ENCODE measurements at places on chromosomes 16 and 17.

DNA sequence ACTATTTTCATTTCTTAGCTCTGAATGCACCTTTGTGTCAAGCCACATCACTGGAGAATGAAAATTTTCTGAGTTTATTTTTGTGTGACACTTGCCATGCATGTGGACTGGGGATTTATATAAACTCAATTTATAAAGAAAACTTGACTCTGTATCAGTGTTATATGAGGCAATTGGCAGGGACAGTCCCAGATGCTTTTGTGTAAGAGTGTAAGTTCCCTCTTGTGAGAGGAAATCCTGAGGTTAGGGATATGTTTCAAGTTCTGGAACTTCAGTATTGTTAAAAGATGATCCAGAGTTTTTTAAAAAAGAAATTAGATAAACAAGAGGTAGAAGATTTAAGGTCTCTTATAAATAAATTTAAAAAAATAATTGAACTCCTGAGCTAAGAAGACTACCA lies 10.9 kb upstream of the CCL8 start:
- no peak for DNase-seq

- DNase-seq = no peak
These were observed 665.2 kb upstream of the CDH8 start for GRCh38 chr16:62701426-62701825.

- DNase-seq = no peak
These were observed 335 bp downstream of the TMEM11 start for GRCh38 chr17:21213638-21214014.

DNA sequence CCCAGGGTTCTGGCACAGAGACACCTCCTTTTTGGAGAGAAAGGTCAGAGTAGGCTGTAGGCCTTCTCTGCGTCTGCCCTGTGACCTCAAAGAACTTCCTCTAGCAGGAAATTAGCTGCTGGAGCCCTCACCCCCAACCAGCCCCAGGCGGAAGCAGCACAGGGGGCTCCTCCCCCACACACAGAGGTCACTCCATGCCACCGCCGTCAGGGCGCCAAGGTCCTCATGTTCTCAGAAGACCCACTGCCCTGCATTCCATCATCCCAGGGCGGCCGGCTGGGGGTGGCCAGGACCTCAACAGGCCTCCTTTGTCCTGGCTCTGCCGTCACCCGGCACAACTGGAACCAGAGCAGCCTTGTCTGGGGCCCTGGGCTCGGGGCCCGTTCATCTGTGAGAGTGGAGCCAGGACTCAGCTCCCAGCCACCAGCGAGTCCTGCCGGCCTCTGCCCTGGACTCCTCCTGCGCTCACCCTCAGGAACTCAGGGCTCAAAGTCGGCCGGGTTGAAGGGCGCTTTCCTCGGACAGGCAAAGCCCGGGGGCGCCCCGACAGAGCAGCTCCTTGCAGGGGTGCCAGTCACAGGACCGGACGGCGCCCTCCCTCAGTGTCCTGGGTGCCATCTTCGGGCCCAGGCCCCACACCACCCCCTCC lies 1.2 kb downstream of the TMC6 start:
- no peak for DNase-seq

DNA sequence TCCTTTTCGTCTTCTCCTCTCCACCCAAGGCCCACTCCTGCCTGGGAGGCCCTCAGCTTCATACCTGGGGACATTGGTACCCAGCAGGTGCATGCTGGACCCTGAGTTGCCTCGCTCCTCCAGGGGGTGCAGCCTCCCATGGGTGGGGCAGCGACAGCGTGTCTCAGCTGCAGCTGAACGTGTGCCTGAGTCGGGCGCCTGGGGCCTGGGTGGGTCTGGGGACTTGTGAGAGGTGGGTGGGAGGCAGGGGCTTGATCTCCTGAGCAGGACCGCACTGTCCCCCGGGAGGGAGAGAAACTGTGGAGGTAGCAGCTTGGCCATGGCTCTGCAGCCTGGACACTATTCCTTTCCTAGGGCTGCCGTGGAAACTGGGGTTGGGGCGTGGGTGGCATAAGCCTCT lies 24.8 kb upstream of the ENGASE start:
- DNase-seq = no peak

DNA sequence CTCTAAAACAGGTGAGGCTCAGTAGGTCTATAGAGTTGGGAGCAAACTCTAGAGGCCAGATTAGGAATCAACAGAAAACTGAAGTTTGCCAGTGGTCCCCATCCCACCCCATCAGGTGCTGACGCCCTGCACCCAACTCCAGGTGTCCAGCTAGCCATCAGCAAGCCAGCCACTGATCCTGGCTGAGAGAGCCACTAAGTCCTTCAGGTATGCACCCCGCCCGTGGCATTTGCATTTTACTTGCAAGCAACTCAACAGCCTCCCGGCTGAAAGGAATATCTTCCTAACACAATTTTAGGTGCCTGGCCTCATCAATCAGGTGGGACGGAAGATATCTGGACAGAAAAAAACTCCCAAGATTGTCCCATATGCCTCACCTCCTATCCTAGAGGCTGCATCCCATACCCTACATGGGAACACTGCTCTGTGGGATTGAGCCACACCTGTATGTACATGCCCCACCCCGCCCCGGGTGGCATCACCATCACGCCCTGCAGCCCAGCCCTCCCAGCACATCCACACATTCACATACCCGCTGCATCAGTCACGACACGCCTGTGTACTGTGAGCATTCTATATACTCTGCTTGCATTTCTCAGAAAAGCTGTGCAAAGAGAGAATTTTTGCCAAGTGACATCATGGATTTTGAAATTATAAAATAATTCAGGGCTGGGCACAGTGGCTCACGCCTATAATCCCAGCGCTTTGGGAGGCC lies 8.3 kb downstream of the OTOP3 start:
- DNase-seq = no peak

GRCh38 chr16:84566545-84567257 lies 51.2 kb downstream of the COTL1 start:
- DNase-seq = no peak

DNA sequence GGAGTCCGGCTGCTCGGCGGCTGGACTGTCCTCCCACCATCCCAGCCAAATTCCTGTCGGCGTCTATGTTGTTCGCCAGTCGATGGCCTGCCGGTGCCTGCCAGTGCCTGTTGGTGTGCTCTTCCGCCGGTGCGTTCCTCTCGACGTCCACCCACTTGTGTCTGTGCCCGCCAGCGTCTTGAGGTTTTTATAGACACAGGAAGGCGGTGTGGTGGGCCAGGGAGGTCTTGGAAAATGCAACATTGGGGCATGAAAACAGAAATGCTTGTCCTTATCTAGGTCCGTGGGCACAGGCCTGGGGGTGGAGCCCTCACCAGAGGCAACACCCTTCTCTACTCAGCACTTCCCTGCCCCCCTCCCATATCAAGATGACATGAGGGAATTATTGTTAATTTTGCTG lies 167.8 kb downstream of the IRF8 start:
- no peak for DNase-seq

GRCh38 chr17:20043021-20043420 lies 33.9 kb downstream of the SPECC1 start:
- DNase-seq = no peak

GRCh38 chr16:81136390-81137335 lies 40.5 kb upstream of the GCSH start:
- DNase-seq = no peak

GRCh38 chr17:38717139-38717745 lies 12.2 kb downstream of the MLLT6 start:
- DNase-seq = no peak

GRCh38 chr16:72844225-72844920 lies 203.6 kb downstream of the ZFHX3 start:
- DNase-seq = no peak

- no peak for DNase-seq
These were observed 80.5 kb downstream of the TBC1D16 start for GRCh38 chr17:79955167-79955549.

GRCh38 chr17:58232707-58233156 lies 5.7 kb upstream of the LPO start:
- DNase-seq = no peak

DNA sequence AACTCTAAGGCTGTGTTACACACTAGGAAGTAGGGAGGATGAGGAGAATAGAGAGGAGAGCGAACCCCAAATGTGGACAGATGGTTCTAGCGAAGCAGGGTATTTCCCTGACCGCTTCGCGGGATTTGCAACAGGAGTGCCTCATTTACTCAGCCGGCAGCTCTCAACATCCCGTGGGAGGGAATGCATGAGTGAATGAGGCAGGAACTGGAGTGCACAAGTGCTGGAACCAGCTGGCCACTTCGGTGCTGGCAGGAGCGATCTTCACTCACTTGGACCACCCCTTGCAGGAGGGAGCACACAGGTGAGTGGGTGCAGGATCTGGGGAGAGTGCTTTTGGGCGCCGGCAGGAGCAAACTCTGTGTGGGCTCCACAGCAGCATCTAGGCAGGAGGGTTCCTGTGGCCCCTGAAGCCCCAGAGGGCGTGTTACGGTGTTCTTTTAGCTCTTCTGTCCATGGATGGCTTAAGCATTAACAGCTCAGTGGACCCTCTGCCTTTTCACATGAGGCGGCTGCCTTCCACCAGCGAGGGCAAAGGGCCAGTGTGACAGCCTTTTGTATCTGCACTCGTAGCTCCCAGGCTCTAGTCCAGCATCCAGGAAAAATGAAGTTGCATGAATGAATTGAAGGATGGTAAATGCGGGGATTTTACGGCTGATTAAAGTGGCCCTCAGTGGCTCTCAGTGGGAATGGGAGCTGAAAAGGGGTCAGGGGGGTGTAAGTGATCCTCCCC lies 17.4 kb upstream of the ZNHIT3 start:
- DNase-seq = no peak

DNA sequence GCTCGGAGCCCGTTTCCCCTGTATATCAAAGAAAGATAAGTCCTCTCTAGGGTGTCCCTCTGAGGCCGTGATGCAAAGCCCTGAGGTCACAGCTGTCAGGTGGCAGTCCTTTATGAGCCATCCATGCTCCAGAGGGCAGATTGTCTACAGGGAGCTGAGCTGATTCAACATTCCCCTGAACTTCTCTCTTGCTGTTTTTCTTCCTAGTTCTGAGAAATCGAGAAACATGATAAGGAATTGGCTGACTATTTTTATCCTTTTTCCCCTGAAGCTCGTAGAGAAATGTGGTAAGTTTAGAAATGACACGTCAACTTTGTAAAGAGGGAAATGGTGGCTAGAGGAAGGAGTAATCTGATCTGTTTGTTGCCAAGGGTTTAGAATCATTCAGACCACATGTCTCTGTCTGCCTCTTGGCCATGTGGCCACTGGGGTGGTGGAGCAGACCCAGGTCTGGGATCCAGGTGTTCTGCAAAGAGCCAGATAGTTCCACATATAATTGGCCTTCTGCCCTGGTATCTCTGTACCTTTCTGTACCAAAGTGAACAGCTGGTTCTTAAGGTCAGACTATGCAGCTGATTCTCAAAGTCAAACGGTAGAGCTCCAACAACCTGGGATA lies 3.5 kb downstream of the CTNS start:
- no peak for DNase-seq

GRCh38 chr17:11880714-11881113 lies 116.6 kb downstream of the ZNF18 start:
- no peak for DNase-seq

- peak; percentile 44 for DNase-seq
These were observed 306.9 kb upstream of the RBFOX1 start for GRCh38 chr16:7025616-7026190.

DNA sequence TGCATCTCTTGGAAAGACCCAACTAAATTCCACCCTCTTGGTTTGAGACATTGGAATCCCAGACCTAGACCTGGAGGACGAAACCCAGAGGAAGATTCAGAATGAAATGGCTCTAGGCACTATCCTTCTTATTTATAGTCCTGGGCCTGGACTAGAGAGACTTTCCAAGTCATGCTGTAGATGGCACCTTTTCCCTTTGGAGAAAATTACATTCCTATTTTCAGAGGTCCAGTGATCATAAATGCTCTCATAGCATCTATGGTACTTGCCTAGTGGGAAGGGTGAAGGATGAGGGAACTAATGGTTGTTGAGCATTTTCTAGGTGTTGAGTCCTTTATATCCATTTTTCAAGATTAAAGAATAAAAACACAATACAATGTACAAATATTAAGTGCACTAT lies 37.1 kb downstream of the SPACA3 start:
- no peak for DNase-seq

- no peak for DNase-seq
These were observed 10.7 kb upstream of the TMC5 start for GRCh38 chr16:19406891-19407491.

GRCh38 chr16:27193300-27193990 lies 9.9 kb upstream of the KDM8 start:
- no peak for DNase-seq

DNA sequence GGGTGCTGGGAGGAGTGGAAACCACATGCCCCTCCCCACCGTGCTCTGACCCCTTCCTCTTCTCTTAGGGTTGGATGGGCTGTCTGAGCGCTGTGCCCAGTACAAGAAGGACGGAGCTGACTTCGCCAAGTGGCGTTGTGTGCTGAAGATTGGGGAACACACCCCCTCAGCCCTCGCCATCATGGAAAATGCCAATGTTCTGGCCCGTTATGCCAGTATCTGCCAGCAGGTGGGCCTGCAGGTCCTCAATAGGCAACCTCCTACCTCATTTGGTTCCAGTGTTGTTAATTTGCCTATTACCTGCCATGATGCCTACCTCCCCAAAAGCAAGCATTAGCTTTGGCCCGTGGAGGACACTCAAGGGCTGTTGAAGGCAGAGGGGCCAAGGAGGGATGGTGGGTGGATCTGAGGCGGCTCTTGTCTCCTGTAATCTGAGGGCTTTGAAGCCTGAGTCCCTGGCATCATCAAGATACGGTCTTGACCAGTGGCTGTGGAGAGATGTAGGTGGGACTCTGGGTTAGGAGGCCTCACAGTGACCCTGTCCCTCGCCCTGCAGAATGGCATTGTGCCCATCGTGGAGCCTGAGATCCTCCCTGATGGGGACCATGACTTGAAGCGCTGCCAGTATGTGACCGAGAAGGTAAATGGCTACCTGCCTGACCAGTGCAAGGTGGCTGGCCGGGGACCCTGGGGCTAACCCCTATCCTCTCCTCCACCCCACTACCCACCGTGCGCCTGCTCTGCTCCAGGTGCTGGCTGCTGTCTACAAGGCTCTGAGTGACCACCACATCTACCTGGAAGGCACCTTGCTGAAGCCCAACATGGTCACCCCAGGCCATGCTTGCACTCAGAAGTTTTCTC lies 3.4 kb downstream of the ALDOA start:
- no peak for DNase-seq

DNA sequence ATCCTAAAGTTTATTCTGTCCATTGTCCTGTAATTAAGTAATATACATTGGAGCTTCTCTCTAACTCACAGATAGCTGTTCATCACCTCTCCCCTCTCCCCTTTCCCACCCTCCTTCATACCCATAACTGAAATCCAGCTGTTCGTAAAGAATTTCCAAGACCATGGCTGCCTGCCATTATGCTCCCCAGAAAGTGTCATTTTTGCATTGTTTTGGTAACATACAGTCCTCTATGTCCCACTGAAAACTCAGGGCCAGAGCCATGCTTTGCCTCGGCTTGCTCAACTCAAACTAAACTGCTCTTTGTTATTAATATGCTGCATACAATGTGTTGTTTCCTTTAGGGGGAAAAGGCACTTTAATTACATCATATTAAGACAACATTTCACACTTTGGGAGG lies 132.0 kb downstream of the MRTFB start:
- DNase-seq = no peak

DNA sequence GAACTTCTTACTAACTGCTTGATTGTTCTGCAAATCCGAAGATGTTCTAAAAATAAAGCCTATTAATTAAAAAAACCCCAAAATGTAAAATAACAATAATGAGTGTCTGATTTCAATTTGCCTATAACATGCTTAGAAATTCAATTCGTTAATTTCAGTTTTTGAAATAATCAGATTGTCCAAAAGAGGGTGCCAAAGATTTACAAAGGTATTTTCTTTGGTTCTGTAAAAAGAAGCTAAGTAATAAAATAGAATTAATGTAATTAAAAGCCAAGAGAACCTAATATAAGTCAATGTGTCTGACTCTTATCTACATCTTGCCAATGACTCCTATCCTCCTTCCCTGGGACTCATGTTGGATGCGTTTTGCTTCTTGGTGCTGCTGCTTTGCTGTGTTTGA lies 75.0 kb upstream of the CPHXL start:
- DNase-seq = no peak
